ENCODE measurements at places on chromosomes 11 and 22. TPM values are rescaled to one million over a fixed set of nuclear protein-coding genes. Genes with fewer than 3 reads are reported as not detected.

GRCh38 chr11:4460151-4460550, 11.1 kb downstream of the OR52K2 start:
- DNase-seq: no peak

DNA sequence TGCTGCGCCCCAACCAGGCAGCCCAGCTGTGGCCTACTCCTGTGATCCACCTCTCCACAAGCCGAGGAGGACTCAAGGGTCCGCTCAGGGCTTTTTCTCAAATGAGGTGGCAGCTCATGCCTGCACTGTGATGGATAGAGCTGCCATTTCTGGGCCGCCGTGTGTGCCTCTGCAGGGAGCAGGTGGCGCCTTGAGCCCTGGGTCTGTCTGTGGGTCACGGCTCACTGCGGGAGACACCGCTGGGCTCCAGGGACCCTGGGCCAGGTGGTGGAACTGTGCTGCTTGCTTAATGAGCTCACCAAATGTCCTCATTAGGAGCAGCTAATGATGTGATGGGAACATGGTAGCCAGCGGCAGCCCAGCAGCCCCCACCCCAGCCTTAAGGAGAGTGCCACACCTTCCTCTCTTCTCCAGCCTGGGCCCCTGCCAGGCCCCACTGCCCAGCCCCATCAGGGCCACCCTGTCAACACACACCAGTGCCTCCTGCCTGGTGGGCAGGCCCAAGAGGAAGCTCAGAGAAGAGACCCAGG, 50.8 kb downstream of the DHCR7 start:
- DNase-seq: no peak

DNA sequence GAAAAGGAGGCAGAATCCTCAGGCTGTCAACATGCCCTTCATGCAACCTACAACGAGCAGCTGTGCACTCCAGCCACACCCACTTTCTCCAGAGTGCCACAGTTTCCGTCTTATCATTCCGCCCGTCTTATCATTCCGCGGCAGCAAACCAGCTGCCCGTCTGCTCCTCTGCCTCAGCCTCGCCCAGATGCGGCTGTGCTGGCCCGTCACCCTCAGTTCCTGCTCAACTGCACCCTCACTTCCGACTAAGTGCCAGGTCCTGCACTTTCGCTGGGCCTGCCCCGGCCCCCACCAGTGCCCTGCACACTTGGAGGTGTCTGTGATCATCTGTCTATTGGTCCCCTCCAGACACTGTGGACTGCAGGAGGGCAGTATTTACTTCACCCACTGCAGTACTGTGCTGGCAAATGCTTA, 43.7 kb downstream of the MICAL3 start:
- no peak for DNase-seq

- no peak for DNase-seq
Measured at GRCh38 chr11:88521799-88522201, 184.3 kb upstream of the CTSC start.

DNA sequence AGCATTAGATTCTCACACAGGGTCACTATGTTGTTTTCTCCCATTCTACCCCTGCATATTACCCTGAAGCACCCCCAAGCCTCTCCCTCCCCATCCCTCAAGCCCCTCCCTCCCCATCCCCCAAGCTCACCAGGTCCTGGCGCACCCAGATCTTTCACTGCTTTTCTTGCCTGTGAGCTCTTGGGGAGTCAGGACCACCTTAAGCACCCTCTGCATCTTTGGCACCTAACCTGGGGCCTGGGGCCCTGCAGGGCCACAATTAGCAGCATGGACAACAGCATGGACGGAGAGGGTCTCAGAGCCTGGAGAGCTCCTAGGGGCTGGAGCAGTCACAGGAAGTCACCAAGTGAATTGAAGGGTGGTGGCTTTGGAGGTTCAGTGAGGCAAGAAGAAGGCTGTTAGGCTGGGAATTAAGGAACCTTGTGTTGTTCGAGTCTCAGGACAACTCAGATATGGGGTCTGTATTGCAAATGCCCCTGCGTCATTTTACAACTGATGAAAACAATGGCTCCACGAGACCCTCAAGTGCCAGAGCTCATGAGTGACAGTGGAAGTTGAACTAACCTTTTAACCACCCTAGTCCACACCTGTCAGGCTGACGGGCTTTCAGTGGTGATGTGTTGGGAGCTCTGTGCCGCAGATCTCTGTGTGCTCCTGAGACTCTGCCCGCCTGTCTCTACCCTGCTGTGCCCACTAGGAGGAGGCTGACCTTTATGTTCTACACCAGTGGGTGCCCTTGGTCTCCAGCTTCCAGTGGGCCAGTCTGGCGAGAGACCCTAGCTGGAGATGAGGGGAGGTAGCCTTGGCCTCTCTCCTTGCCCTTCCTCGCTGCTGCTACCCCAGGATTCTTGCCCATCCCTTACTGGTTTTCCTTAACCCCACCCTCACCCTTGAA, 111.3 kb upstream of the OR4B1 start:
- peak; percentile 61 for DNase-seq

DNA sequence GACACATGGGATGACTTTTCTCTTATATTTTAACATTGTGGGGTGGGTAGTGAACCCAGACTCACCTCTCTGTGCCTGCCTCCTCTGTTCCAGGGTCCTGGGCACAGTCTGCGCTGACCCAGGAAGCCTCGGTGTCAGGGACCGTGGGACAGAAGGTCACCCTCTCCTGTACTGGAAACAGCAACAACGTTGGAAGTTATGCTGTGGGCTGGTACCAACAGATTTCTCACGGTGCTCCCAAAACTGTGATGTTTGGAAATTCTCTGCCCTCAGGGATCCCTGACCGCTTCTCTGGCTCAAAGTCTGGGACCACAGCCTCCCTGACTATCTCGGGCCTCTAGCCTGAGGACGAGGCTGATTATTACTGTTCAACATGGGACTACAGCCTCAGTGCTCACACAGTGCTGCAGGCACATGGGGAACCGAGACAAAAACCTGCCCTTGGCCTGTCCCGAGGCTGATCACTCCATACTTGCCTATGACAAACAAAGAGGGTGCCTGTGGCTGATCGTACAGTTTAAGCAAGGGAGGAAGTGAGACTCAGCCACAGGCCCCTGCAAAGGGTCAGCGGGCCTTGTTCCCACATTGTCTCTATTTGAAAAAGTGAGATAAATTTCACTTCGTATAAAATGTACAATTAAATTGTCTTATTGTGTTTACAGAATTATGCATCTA, 43.7 kb upstream of the TOP3B start:
- DNase-seq: no peak

DNA sequence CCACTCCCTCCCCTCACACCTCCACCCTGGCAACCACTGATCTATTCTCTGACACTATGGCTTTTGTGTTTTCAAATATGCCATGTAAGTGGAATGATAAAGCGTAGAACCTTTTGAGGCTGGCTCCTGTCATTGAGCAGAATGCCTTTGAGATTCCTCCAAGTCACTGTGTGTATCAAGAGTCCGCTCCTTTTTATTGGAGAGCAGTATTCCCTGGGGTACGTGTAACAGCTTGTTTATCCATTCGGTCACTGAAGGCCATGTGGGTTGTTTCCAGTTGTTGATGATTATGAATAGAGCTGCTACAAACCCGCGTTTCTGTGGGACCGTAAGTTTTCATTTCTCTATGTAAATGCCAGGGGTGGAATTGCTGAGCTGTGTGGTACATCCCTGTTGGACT, 10.3 kb downstream of the TP53I11 start:
- DNase-seq: no peak

GRCh38 chr11:73386016-73386415, 9.8 kb downstream of the RELT start:
- DNase-seq: no peak

DNA sequence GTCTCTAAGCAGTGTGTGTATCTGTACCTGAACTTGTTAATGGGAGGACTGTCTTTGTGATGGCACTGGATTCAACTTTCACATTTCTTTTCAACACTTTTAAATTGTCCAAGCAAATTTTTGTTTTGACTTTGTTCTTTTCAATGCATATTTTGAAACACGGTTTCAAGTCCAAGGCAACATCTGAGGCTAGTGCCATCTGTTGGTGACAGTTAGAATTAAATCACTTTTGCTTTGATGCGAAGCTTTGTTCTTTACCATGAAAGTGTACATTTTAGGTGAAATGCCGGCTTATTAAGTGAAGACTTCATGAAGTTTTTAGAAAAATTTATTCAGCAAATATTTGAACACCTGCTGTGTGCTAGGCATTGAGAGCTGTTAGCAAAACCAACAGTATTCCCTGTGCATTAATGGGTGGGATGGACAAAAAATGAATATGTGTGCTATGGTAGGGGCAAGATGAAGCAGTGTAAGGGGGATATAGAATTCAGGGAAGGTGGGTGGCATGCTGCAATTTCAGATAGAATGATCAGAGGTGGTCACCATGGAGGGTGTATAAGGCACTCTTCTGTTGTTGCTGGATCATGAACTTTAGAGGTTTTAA, 70.2 kb downstream of the DDX10 start:
- DNase-seq: no peak

The SPTBN2 gene
- 117 TPM for total RNA-seq

The MSANTD4 gene
- 29.5 TPM for total RNA-seq

The C11orf21 gene
- total RNA-seq: 8.1 TPM

The BTBD18 gene
- not detected for total RNA-seq

The NXPE1 gene
- total RNA-seq: not detected

The MUC6 gene
- total RNA-seq: not detected

The PNPLA2 gene
- total RNA-seq: 103 TPM

The TMEM191B gene
- not detected for total RNA-seq
